ENCODE measurements at places on chromosomes 12 and 14.

DNA sequence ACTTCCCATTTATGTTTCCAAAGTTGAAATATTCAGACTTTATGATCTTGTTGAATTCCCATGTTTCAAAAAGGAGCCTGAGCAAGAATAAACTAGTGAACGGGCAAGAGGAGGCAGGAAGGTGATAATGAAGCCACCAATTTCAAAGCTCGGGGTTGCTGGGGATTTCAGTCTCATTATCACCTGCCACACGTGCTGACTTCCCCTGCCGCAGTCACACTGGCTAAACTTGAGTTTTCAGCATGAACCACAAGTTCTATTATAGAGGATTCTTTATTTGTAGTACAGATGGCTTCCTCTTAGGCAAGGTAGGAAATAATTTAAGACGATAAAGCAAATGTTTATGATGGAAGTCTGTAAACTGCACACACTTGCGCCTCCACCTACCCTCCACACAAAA lies 18.1 kb upstream of the DIABLO start:
- no peak for DNase-seq

DNA sequence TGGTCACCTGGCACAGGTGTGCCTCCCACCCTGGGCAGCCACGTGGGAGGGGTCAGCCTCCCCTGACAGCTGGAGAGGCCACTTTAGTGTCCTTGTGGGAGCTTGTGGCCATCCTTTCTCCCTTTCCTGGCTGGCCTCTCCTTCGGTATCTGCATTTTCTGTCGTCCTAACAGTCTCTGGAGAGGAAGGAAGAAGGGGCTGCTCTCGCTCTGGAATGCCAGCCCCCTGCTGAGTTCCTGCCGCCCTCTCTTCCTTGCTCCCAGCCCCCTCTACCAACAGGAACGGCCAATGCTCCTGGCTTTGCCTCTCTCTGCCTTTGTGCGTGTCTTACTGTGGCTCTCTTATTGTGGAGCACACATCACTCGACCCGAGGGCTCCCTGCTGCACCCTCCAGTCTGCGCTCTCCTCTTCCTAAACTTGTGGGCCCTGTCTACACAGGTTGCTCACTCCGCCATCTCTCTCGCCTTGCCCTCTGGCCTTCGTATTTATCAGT lies 70.8 kb downstream of the FBXL14 start:
- no peak for DNase-seq

DNA sequence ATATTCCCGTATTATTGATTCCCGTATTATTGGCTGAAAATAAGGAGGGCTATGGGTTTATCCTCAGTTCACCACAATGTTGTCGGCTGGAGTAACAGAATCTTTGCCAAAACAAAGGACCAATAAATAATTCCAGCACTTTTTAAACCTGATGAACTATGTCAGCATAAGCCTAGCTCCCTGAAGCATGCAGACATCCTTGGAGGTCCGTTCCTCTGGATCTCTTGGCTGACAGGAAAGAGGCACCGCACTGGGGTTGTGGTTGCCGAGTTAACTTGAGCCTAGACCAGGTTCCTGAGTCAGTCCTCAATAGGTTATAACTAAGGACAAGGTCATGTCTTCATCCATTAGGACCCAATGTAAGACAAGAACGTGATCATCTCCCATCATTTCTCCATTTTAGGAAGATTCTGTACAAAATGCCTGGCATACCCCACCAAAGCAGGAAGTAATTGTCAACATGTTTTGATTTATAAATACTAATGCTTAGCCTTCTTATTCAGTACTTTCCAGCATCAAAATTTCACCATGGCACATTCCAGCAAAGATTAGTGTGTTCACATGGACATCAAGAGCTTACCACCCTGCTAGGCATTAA lies 36.6 kb downstream of the NID2 start:
- DNase-seq, result no peak

DNA sequence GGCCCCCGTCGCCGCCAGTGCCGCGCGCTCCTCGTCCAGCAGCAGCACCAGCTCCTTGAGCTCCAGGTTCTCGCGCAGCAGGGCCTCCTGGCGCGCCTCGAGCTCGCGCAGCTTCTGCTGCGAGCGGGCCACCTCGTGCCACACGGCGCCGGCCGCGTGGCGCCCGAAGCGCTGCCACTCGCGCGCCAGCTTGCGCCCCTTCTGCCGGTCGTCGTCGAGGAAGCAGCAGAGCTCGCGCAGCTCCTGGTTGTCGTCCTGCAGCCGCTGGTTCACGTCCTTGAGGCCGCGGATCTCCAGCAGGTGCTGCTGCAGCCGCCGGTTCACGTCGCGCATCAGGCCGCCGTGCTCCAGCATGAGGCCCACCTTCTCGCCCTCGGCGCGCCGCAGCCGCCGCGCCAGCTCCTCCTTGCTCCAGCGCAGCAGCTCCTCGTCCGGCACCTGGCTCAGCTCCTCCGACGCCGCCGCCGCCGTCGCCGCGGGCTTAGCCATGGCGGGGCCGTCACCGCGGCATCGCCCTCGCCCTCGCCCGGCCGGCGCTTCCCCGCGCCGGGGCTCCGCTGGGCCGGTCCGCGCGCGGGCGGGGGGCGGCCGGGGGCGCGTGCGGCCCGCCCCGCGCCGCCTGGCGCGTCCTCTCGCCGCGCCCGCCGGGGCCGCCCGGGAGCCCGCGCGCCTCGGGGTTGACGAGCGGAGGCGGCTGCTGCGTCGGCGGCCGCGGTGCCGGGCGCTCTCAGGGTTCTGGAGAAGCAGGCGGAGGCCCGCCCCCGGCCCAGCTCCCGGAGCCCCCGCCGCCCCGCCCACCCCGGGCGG lies at the start of gene CCDC85C:
Gene CCDC85C (minus strand): TSS at position 737 of the 807 bp plus-strand sequence. CDS start 248 bp downstream, at position 489.
- DNase-seq, result peak; percentile 71

- DNase-seq, result no peak
Measured at GRCh38 chr12:5546616-5547015, 114.7 kb downstream of the NTF3 start.

DNA sequence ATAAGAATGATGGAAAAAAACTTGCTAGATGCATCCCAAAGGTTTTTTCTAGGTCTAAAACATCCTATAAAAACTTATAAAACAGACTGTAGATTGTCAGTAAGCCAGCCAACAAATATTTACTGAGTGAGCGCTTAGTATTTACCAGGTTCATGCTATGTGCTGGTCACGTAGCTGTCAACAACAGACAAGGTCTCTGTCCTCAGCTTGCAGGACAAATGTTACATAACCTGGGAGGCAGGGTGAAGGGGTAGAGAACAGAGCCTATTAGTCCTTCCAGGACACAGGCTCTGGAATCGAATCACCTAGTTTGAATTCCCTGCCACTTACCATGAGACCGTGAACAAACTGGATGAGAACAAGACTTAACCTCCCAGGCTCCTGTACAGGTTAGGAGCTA lies 6.4 kb downstream of the NFYB start:
- DNase-seq, result peak; percentile 22

DNA sequence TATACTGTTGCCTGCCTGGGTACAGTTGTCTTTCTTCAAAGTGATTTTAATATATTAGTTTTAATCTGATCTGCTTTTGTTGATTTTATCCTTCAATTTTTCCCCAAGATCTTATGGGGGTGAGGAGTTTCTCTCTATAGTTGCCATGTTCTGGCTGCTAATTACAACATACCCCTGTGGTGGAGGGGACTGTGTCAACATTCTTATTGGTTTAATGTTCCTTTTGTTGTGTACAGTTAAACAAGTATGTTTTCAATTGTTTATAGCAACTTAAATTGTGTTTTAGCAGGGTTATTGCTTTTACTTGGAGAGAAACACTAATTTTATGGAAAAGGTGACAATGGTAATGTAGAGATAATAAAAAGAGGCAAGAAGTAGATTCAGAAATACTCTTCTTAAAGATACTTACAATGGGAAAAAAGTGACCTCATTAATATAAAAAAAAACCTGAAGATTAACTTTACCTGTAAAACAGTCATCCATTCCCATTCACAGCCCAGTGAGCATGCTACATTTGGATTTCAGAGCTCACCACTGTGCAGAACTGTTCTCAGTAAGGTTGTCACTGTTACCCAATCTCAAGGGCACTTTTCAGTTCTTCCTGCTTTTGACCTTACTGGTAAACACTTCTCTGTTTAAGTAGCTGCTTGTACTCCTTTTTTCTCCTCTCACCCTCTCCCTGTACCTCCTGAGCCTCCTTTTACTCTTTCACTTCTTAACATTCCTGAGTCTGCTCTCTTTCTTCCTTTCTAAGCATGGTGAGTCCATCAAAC lies 8.1 kb upstream of the LRRK2 start:
- DNase-seq, result peak; percentile 29

GRCh38 chr12:77323788-77324415 lies 258.5 kb upstream of the E2F7 start:
- peak; percentile 30 for DNase-seq

GRCh38 chr12:53805067-53805466 lies 53.3 kb upstream of the CISTR start:
- no peak for DNase-seq

- DNase-seq, result no peak
Measured at GRCh38 chr12:54349036-54349435, 15.2 kb downstream of the GPR84 start.

DNA sequence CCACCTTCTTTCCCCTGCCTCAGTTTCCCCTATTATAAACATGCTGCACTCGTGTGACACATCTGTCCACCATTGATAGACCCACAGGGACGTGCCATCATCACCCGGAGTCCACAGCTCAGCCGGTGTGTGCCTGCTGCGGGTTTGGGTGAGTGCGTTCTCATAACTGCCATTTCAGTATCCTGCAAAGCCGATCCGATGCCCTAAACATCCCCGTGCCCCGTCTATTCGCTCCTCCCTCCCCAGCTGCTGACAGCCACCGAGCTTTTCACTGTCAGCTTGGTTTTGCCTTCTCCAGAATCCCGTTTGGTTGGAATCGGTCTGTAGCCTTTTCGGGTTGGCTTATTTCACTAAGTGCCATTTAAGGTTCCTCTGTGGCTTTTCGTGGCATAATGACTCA lies 3.9 kb downstream of the LRCOL1 start:
- DNase-seq, result peak; percentile 54

GRCh38 chr12:12562016-12562483 lies 613 bp downstream of the DUSP16 start:
- DNase-seq, result peak; percentile 84

DNA sequence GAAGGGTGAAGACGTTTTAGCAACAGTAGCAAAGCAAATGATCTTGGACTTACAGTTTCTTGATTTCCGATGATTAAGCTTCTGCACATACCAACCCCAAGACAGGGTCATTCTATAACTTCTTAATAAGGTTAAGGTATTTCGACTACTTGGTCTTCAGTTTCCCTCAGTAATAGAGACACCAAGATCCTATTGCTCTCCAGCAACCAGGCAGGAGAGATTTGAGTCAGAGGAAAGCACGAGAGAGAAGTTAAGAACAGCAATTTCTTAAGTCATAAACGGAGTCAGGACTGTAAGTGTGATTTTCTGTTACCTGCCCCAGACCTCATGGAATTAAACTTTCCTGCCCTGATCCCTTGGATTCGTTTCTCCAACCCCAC lies 215.6 kb downstream of the TTC8 start:
- no peak for DNase-seq

- DNase-seq, result no peak
Measured at GRCh38 chr12:11960646-11961045, 110.1 kb upstream of the BCL2L14 start.

Data from DMS53 (cell line).